Naive thymus-derived CD8-positive, alpha-beta T cell (primary cell): ENCODE measurements at places on chromosomes 7 and 10.
A peak's percentile ranks its signal among the peaks of the same experiment; 100 is the strongest.

DNA sequence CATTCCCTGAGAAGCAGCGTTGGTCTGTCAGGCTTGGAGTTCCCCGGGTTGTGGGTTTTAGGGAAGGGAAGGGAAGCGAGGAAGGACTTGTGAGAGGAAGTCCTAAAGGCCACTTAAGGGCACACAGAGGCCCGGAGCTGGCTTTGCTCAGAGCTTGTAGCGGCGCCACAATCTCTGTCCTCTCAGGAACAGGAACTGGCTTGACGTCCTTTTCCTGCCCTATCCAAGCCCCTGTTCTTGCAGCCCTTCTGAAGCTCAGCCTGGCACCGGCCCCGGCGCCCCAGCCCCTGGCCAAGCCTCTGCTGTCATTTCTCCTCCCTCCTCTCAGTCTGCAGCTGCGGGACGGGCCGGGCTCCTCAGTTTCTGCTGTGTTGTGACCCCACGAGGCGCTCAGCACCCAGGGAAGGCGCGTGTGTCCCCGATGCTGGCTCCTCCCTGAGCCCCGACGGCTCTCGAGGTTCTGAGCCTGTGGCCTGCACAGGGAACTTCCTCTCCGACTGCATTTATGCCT lies at the start of gene GIMAP8:
TSS of gene GIMAP8 (plus strand) at position 140 of the 511 bp plus-strand sequence. CDS start 16,069 bp downstream, outside the sequence.
- peak; percentile 50 for DNase-seq

- DNase-seq: no peak
These were observed 204.8 kb downstream of the BMPER start for GRCh38 chr7:34109936-34110780.

GRCh38 chr10:61896854-61897661 lies 4.4 kb upstream of the ARID5B start:
- peak; percentile 32 for DNase-seq

GRCh38 chr7:129115676-129116075 lies 28.8 kb upstream of the TSPAN33 start:
- DNase-seq: no peak

- DNase-seq: no peak
These were observed 74.1 kb downstream of the NRBF2 start for GRCh38 chr10:63206997-63207811.

DNA sequence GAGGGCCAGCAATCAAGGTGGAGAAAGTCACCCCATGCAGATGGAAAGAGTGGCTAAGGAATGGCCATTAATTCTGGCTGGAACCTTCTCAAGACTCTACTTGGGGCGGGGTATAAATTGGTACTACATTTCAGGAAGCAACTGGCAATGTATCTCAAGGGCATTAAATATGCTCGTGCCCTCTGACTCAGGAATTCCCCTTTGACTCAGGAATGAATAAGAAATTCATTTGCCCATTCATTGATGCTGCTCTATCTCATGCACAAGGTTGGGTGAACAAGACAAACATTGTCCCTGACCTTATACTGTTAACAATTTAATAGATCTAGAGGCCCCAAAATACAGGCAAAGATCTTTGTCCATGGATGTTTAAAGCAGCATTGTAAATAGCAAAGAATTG lies 188.1 kb downstream of the MYOF start:
- DNase-seq: no peak

GRCh38 chr7:155194382-155195140 lies 103.1 kb upstream of the INSIG1 start:
- DNase-seq: no peak

DNA sequence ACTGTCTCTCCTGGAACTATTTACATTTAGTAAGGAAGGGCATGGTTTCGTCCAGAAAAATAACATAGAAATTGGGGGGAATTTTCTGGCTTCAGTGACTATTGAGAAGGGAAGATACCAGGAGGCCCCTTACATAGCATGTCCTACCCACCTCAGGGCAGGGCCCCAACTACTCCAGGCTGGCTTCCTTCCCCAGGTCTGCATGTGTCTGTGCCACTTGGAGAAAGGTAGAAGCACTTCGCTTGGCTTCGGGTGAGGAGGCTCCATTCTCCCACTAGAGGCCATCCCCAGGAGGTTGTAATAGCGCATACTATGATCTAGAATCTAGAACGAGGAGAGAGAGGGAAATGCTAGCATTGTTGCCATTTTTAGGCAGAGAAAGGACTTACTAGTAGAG lies 14.7 kb downstream of the LRGUK start:
- no peak for DNase-seq

GRCh38 chr7:120475994-120476393 lies 203.0 kb downstream of the KCND2 start:
- DNase-seq: no peak

- DNase-seq: no peak
These were observed 28.5 kb downstream of the EPC1 start for GRCh38 chr10:32318476-32318896.

- DNase-seq: peak; percentile 55
These were observed 18.6 kb downstream of the OPALIN start for GRCh38 chr10:96339956-96340904.

GRCh38 chr10:71216751-71217265 lies 4.4 kb downstream of the UNC5B start:
- DNase-seq: no peak

DNA sequence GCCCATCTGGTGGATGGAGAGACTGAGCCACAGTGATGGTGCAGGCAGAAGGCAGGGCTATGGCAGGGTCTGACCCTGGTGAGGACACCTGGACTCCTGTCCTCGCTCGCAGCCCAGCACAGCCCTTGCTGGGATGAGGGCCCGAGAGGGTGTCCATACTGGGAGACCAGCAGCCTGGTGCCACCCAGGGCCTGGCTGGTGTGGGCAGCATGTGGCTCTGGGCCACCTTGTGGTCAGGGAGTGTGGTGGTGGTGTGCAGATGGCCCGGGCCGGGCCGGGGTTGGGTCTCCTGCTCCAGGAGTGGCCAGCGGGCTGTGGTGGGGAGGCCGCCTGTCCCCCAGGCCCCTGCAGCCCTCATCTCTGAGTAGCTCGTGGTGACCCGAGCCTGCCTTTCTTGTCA lies 14.9 kb downstream of the ADCY1 start:
- no peak for DNase-seq

- no peak for DNase-seq
These were observed 3.6 kb downstream of the INMT start for GRCh38 chr7:30755384-30756154.

DNA sequence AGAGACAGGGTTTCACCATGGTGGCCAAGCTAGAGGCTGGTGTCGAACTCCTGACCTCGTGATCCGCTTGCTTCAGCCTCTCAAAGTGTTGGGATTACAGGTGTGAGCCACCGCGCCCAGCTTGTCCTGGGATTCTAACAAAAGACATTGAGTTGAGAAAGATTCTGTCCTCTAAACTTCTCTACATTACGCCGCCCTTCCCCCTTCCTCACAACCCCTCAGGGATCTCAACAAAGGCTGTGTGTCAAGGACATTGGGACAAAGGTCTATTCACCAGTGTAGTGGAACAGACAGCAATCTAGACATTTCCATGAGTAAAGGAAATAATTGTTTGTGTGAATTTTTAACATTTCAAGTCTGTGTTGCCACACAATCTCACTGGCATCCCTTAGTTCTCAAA lies 68.8 kb upstream of the KIF5B start:
- no peak for DNase-seq

- no peak for DNase-seq
These were observed 2.5 kb downstream of the GRK5 start for GRCh38 chr10:119209736-119210355.

GRCh38 chr7:116434820-116435341 lies 64.7 kb upstream of the CAV2 start:
- no peak for DNase-seq

GRCh38 chr7:115933471-115933870 lies 97.1 kb downstream of the TFEC start:
- DNase-seq: no peak

GRCh38 chr7:56115852-56116538 lies at the start of gene NUPR2:
TSS of gene NUPR2 (minus strand) at chr7:56116417. CDS start at chr7:56116314, 103 bp downstream.
- DNase-seq: no peak

DNA sequence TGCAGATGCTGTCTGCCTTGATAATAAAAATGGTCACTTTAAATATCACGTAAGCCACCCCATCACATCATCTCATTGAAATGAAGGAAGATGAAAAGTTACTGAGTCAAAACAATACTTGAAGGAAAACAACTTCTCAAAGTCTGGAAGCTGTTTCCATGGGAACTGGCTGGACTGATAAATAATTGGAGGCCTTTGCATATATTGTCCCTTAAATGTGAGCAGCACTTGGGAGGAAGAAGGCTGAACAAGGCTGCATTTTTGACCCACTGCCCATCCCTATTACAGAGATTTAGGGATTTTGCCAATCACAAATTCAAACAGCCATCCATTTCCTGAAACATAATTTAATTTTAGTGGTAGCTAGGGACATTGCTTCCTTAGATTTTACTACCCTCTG lies 18.2 kb upstream of the MAGI2 start:
- DNase-seq: no peak

- DNase-seq: no peak
These were observed 67.9 kb downstream of the OAT start for GRCh38 chr10:124350806-124351205.

DNA sequence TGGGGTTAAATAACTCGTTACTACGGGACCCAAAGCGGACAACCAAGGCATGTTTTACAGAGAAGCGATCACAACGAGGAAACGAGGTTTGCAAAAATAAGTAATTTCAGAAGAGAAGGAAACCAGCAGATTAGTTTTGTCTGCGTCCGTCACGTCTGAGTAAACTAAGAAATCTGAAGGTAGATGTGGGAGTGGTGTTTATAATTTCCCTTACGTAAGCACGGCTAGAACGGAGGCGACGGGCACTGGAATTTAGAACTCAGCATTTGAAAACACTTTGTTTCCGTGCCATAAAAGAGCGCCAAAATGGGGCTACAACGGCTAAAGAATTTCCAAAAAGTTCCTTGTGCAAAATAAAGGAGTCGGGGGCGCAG lies 718 bp upstream of the UMAD1 start:
- DNase-seq: peak; percentile 71

GRCh38 chr10:43055991-43056567 lies 20.8 kb upstream of the RET start:
- DNase-seq: no peak

- DNase-seq: no peak
These were observed at the start of gene DDC for GRCh38 chr7:50564640-50565558. TSS of gene DDC (minus strand) at chr7:50565405. CDS start at chr7:50544085, 21,320 bp downstream.

- no peak for DNase-seq
These were observed 86.3 kb downstream of the OAT start for GRCh38 chr10:124332426-124332825.

GRCh38 chr10:95445223-95445836 lies 115.8 kb downstream of the SORBS1 start:
- DNase-seq: no peak

DNA sequence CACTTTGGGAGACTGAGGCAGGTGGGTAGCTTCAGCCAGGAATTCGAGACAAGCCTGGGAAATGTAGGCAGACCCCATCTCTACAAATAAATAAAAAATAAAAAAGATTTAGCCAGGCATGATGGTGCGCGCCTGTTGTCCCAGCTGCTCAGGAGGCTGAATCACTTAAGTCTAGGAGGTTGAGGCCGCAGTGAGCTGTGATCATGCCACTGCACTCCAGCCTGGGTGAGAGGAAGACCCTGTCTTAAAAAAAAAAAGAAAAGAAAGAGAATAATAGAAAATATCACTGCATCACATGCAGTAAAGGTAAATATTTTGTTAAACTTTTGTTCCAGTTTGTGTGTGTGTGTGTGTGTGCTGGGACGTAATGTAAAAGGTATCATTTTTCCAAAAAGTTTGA lies 3.0 kb downstream of the STRIP2 start:
- no peak for DNase-seq

DNA sequence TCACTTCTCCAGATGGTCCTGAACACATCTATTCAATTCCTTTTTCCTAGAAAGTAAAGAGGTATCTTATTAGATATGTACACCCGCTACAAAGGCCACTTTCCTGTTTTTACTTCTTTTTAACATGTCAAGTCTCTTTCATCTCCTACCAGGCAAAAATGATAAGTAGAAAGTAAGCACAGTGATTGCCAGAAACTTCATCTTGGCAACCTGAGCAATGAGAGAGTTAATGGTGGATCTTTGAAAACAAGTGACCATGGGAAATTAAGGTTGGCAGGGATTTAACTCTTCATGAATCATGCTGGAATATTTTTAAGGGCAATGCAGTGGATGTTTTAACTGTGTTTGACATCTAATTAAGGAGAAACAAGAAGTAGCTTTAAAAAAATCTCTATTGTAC lies 2.7 kb downstream of the SEMA3A start:
- no peak for DNase-seq

GRCh38 chr7:39428221-39428620 lies 138.0 kb upstream of the YAE1 start:
- DNase-seq: no peak

GRCh38 chr7:158101821-158102450 lies 485.7 kb downstream of the PTPRN2 start:
- DNase-seq: no peak

- DNase-seq: no peak
These were observed 1.3 kb downstream of the UBN2 start for GRCh38 chr7:139232377-139232717.

GRCh38 chr10:65135508-65135907 lies 1614.3 kb downstream of the REEP3 start:
- DNase-seq: no peak

DNA sequence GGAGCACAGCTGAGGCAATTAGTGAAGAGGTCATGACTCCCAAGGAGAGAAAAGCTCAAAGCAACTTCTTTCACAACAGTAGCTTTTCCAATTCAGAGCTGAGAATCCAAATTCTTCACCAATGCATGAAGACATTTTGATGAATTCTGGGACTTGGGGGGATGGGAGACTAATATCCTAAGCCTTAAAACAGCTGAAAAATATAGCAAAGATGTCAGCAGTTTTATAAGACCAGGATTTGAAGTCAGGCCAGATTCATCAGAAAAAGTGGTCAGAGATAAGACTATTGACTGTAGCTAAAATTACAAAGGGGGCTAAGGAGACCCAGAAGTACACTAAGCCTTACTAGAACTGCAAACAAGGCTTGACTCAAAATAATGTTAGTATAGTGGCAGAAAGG lies 51.6 kb downstream of the GPR141 start:
- no peak for DNase-seq

GRCh38 chr10:7337431-7338171 lies 73.2 kb downstream of the SFMBT2 start:
- DNase-seq: no peak

DNA sequence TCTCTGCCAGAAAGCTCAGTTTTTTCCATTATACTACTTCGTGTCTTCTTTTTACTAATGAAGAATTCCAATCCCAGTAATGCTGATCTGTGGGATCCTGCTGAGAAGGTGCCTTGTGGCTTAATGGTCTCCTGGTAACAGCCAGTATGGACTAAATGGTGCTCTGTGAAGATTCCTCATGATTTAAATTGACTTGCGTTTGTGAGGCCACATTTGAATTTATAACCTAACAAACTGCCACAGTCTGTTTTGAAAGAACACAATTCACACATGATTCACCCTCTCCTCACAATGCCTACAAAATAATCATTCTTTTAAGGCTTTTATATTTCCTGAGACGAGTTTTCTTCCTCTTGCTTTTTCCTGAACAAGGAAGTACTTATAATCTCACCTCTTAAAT lies 140.0 kb downstream of the MBL2 start:
- DNase-seq: no peak

GRCh38 chr10:99276848-99277486 lies 41.3 kb upstream of the HPSE2 start:
- DNase-seq: no peak
